ENCODE measurements at places on chromosomes 3 and 15.

GRCh38 chr3:102170545-102170944 is 264.3 kb upstream of the ZPLD1 start:
- DNase-seq: no peak

DNA sequence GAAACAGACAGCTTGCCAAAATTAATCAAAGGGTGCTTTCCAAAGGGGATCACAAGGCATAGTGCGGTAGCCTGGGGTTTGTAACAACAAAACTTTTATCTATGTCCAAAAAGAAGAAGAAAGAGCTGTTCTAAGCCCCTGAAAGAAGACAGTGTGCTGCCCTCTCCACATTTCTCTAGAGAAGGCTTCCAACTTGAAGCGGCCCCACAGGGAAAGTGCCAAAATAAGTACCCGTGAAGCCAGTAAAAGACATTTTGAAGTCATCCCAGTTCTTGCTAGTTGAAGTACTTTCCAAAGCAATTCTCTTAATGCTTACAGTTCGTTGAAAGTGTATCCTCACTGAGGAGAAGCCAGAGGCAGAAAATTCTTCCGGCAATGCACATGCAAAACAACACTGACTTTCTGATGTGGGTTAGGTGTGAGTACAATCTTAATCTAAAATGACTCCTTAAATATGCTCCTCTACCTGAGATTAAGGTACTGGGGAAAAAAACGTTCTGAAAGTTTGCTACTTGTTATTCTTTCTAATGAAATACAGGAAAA is 21.3 kb downstream of the GPR15 start:
- DNase-seq: no peak

DNA sequence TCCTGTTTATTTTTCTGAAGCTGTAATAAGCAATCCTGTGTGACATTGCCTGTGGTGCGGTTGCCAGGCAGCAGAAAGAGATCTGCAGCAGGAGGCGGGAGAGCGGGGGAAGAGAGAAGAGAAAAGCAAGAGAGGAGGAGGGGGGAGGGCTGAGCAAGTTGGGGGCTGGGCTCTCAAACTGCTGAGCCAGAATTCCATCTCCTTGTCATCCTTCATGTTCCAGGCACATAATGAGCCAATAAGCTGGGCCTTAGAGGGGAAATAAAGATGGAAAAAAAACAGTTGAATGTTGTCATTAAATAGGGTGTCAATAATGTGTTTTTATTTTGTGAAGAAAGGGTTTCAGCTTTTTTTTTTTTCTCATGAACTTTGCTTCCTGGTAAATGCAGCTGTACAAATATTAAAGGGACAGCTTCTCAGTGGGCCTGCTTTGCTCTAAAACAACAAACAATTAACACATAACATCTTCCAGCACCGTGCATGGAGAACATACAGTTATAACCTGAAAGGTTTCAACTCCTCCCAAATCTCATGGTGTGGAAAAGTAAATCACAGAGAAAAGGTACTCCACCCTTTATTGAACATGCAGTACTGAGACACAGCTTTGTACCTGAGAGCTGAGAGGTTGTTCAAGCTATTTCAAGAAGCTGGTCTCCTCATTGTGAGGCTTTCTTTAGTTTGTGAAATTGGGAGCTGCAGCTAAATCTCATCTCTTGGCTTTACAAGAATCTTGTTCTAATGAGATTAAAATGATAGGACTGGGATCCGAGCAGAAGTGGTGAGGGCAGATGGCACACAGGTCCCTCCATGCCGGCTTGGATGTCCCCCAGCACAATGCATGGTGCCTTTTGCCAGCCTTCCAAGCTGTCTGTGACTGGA is 451.1 kb upstream of the KCNMB2 start:
- peak; percentile 67 for DNase-seq

DNA sequence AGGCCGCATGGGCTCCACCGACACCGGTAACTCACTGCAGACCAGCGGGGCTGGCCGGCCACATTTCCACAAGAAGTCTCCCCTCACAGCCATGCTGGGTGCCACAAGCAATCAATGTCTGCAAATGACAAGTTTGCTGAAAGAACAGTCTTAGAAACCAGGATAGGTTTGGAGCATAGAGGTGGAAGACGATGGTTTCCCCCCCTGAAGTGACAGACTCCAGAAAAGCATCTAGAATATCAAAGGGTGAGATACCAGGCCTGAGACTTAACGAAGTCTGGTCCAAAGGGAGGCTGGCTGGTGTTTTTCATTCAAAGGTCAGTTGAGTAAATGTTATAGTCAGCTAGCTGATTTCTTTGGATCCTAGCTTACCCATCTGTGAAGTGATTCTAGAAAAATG is 50.0 kb upstream of the WNT5A start:
- DNase-seq: no peak

GRCh38 chr3:18079739-18080138 is 337.3 kb upstream of the TBC1D5 start:
- DNase-seq: no peak

DNA sequence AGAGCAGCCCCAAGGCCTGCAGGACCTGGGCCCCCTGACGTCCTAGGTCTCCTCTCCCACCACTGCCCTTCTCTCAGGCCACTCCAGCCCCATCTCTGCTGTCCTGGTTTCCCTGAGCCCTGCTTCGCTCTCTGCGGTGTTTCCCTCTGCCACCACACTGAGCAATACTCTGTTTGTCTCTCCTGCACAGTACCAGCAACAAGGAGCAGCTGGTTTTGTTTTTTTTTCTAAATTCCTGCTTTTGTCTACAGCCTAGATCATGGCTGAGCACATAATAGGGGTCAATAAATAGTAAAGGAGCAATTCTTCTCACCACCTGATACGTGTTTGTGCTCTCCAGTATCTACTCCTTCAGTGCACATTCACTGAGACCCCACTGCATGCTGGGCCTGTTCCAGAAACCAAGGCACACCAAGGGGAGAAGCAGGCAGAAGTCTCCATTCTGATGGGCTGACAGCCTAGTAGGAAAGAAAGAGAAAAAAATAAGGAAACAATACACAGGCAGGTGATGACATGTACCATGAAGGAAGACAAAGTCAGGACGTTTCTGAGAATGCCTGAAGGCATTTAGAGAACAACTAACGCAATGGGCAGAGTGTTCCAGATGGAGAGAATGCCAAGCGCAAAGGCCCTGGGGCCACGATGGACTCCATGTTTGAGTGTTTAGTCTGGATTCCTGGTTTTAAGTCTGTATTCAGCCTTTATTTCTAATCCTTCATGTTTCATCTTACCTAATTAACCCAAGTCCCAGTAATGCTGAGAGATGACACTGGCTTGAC is 6.0 kb upstream of the ACAD9 start:
- DNase-seq: no peak

DNA sequence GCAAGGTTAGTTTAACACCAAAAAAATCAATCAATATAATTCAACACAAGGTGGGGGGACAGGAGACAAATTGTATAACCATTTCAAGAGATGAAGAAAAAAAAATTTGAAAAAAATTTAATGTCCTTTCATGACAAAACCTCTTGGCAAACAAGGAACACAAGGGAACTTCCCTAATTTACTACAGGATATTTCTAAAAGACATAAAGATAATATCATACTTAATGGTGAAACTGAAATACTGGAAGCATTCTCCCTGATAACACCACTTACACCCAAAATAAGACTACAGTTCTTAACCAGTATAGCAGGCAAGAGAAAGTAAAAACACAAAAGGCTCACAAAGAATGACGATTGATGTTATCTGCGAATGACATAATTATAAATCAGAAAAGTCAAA is 44.7 kb downstream of the IFT57 start:
- no peak for DNase-seq

DNA sequence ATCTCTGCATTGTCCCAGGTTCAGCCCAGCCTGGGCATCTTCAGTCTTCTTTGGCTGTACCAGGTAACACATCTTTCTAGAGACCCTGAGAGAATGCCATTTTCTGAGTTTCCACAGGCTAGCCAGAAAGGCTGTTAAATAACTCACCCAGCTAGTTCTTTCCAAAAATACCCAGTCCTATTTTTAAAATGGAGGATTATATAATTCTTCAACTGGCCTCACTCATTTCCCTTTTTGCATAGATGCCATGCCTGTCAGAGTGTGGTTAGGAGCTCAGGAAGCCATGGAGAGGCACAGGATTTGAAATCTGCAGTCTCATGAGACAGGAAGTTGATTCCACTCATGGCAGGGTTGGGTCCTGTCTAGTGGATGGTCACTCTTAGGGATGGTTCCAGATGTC is 39.8 kb downstream of the CEMIP start:
- DNase-seq: no peak

DNA sequence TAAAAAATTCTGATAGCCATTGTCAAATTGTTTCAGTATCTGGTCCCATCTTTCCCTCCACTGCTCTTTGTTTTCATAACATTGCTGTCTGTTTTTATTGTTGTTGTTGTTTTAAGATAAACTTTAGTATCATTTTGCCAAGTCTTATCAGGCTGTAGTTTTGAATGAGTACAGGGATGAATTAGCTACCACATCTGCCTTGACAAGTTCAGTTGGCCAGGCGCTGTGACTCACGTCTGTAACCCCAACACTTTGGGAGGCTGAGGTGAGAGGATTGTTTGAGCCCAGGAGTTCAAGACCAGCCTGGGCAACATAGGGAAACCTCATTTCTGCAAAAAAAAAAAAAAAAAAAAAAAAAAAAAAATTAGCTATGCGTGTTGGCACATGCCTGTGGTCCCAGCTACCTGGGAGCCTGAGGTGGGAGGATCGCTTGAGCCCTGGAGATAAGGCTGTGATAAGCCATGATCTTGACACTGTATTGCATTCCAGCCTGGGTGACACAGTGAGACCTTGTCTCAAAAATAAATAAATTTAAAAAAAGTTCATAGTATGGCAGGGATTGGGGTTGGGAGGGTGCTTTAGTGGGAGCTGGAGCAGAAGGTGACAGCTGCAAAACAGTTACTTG is 8.3 kb upstream of the ANKDD1A start:
- no peak for DNase-seq

- DNase-seq: no peak
Observed at GRCh38 chr3:13567684-13568514, 19.0 kb downstream of the FBLN2 start.

DNA sequence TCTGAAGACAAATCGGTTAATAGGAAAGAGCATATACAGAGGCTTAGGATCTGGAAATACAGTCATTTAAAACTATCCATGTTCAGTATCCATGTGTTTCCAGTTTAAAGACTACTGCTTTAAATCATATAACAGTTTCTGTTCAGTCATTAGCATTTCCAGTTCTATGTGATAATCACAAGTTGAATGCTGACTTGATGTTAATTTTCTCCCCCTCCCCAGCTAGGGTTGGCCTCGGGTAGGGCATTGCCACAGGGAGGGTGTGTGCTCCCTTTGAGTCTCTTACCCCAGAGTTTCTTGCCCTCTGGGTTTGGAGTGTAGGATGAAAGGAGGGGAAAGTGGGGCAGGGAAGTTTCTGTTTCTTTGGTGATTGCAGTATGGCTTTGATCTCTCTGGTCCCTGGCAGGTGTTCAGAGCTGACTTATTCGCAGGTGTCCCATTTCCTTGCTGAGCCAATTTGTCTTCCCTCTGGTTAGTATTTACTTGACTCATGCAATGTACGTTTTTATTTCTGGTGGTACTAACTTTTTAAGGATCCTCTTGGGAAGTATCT is 86.3 kb downstream of the SH3GL3 start:
- DNase-seq: no peak

DNA sequence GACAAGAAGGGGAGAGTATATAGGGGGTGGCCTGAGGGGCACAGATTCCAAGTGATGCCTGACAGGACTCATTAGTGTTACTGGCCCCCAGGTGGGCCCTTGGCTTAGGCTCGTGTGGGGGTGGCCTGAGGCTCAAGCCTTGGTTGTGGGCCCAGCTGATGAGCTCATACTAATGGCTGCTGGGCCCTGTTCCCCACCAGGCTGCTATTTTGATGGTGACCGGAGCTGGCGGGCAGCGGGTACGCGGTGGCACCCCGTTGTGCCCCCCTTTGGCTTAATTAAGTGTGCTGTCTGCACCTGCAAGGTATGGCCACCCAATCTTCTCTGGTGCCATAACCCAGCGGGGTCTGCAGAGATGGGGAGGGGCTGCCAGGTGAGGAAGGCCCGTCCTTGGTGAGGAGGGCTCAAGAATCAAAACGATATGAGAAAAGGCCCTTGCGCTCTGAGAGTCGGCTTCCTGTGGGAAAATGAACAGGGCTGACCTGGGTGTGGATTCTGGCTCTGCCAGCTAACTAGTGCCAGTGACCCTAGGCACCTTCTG is 7.4 kb downstream of the CHRD start:
- DNase-seq: no peak

DNA sequence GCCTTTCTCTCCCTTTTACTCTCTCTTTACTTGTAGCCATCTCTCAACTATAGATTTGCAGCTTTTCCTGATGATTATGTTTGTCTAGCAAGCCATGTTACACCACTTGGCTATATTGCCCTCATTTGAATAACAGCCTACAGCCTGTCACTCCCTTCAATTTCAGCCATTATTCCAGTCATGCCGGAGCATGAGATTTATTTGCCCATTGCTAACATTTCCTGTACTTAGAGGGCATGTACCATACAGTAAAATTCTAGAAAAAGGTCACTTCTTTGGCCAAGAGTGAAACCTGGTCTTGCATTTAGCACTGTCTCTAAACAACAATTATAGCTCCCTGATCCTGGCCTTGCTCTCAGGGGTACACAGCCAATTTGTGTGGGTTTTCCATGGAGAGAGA is 221.7 kb upstream of the TMC3 start:
- no peak for DNase-seq

DNA sequence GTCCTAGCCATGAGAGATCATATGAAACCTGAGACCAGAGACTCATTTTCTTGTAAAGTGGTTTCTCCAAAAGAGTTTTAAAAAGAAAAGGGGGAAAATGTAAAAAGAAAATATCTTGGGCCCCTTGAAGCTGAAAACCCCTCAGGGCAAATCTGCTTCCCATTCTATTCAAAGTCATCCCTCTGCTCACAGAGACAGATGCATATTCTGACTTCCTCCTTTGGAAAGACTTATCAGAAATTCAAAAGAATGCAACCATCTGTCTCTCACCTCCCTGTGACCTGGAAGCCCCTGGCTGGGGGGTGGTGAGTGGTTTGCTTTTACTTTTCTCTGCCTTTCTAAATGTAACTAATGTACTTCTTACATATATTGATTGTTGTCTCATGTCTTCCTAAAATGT is 1154.8 kb downstream of the NSUN3 start:
- no peak for DNase-seq

DNA sequence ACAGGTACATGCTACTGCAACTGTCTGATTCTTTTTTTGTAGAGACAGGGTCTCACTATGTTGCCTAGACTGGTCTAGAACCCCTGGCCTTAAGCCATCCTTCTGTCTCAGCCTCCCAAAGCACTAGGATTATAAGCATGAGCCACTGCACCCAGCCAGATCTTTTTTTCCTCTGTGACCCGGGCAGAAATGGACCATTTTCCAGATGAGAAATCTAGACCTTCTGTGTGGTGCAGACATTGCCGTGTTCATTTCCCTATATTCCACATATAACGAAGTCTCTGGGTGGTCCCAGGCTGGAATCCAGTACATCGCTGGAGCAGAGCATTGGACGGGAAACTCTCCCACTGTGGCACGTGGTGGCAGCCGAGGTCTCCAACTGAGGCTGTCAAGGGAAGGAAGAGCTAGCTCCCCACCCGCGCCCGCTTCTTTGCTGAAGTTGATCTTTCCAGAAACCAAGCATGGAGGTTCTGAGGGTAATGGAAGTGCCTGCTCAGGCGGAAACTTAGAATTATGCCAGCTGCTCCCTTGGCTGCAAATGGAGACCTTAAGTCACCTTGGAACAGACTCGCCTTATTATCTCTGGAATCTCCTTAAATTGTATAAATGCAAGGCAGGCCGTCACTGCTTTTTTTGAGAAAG is 23.1 kb upstream of the TXNRD3 start:
- no peak for DNase-seq

GRCh38 chr3:119559441-119559963 is at the start of gene CD80:
TSS of gene CD80 (minus strand) at chr3:119559614. CDS start at chr3:119557728, 1,886 bp downstream.
- peak; percentile 8 for DNase-seq

All from nephron progenitor cell (in vitro differentiated cells).